ENCODE measurements at places on chromosomes 3 and 15.

DNA sequence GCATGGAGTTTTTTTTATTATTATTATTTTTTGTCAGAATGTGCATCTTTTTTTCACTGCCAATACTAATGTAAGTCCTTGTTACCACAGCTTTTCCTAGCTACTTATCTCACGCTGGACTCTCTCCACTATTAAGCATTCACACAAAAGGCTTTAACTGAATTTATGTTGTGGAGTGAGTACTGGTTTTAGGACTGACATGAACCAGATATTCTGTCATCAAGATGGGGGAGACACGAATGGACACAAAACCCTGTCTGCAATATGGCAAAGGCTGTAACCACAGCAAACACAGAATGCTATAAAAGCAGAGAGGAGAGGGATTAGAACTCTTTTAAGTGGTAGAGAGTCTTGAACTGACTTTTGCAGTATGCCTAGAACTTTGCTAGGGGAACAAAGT, 592.2 kb upstream of the TBL1XR1 start:
- no peak for DNase-seq

GRCh38 chr3:63936925-63937324, 24.7 kb upstream of the SCAANT1 start:
- DNase-seq: no peak

- no peak for DNase-seq
Observed at GRCh38 chr3:55899887-55900286, 412.8 kb upstream of the WNT5A start.

GRCh38 chr3:183214277-183214612, 38.8 kb upstream of the B3GNT5 start:
- DNase-seq: no peak

DNA sequence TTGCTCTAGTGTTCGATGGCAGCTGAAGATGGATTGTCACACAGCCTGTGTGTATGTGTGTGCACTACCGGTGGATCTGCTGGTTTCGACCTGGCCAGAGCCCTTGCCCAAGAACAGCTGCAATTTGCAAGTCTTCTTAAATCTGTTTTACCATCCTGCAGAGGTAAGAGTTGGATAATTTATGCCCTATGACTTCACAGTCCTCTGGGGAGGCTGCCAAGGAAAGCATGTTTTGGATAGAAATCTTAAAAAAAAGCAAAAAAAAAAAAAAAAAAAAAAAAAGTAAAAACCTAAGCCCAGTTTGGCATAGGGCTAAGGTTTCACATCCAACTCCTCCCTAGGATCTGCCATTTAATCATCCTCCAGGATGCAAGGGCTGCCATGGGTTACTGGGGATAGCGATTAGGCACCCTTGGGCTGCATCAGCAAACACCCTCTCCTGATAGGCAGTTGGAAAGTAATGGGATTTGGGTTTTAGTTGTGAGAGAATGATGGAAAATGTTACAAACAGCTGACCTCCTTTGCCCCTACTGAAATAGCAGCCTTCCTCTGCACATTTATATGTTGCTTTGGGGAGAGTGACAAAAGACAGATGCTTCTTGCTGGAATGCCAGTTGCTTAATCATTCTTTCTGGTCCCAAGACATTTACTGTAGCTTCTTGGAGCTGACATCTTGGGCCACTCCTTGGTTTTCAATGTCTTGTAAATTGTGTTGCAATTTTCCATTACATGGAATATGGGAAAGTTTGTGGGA, 35.4 kb downstream of the CD200R1L start:
- DNase-seq: no peak

- no peak for DNase-seq
Observed at GRCh38 chr15:68091743-68092142, 37.6 kb downstream of the PIAS1 start.

DNA sequence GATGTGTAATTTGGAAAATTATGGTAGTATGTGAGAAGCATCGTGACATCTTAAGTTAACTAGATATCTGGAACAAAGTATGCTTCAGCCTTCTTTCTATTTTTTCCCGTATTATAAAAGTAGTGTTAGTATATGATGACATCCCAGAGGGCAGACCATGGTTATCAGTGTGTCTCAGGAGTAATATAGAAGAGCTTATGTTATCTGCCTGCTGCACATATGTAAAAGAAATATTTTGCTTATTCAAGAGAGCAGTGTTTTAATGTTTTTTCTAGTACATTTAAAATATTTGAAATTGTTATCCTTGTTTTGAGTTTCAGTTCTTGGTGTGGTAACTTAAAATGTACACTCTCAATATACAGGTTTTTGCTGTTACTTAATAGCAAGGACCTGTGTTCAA, 24.1 kb downstream of the PLCL2 start:
- no peak for DNase-seq

DNA sequence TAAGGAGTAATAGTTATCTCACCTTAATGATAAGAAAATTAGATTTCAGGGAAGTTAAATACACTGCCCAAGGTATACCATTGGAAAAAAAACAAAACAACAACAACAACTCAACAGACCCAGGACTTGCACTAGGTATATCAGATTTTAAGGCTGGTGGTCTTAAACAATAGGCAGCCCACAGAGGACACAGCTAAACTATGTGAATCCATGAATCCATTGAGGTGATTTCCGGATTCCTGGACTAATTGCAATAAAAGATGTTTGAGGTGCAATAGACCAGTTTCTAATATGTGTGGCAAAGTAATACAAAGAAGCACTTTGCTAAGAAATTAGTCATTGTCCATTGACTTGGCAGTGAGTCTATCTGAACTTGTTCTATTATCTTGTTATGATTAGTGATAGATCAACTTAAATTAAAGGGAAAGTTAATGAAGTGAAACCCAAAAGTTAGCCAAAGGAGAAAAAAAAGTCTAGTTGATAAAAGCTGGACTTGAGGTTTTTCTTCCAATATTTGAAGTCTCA, 60.9 kb upstream of the MAGI1 start:
- no peak for DNase-seq

GRCh38 chr3:151925419-151925818, 52.0 kb downstream of the SUCNR1 start:
- no peak for DNase-seq

GRCh38 chr3:46480491-46481195, 15.9 kb upstream of the LTF start:
- DNase-seq: no peak

DNA sequence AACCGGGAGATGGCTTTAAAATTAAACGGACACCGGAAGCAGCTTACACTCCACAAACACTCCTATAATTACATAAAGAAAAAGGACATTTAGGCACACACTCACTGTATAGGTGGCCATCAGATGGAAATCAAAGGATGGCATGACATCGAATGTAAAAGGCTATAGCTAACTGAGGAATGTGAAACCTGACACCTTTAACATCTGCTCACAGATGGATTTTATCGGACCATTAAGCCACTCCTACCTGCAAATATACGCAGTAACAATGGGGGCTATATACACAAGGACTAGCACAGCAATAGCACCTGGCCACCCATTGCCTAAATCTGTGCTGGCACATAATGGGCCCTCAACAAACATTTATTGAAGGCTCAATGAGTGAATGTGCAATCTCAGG, 14.5 kb upstream of the RBSN start:
- DNase-seq: no peak

DNA sequence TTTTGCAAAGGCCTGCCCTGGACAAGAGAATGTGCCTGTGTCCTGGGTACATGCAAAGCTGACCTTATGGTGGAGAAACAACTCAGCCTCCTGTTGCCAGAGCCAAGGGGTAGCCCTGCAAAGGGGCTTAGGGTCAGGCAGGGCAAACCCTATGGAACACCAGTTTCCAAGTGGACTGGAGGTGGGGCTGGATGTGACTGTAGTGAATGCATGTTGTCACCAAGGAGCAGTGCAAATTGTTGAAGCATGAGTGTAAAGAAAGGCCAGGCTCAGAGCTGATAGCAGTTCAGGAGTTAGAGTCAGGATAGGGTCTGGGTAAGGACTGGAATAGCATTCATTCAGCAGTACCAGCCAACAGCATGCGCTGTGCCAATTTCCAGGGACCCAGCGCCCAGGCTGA, 82.9 kb upstream of the PXYLP1 start:
- no peak for DNase-seq

GRCh38 chr15:29123171-29123570, 146.5 kb downstream of the NSMCE3 start:
- DNase-seq: no peak

DNA sequence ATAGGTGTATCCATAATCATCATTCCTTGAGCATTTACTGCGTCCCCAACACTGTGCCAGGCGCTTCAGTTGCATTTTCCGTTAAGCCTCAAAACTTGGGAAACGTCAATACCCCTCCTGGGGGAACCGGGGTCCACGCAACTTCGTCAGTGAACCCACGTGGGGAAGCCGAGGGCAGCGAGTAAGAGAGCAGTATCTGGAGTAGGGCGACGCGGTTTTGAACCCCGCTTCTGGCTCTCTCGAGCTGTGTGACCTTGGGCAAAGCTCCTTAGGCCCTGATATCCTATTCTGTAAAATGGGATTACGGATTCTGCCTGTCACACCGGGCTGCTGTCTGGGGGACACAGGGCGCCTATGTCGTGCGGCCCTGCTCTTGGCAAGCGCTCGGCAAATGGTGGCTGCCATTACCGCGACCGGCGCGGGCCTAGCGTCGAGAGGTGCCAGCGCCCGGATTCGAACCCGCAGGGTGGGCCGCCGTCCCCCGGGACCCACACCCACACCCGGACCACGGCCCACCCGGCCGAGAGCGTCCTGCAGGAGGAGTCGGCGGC, 590 bp downstream of the POLG start:
- DNase-seq: no peak

GRCh38 chr3:181458857-181459256, 252.9 kb upstream of the SOX2 start:
- DNase-seq: no peak

DNA sequence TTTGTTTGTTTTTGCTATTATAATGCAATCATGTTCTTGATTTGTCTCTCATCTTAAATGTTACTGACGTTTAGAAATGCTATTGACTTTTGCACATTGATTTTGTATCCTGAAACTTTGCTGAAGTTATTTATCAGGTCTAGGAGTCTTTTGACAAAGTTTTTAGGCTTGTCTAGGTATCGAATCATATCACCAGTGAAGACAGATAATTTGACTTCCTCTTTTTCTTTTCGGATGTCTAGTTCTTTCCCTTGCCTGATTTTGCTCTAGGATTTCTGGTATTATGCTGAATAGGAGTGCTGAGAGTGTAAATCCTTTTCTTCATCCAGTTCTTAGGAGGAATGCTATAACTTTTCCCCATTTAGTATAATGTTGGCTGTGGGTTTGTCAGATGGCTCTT, 719.7 kb upstream of the BCHE start:
- DNase-seq: no peak

- no peak for DNase-seq
Observed at GRCh38 chr15:57326196-57326595, 50.1 kb upstream of the CGNL1 start.

DNA sequence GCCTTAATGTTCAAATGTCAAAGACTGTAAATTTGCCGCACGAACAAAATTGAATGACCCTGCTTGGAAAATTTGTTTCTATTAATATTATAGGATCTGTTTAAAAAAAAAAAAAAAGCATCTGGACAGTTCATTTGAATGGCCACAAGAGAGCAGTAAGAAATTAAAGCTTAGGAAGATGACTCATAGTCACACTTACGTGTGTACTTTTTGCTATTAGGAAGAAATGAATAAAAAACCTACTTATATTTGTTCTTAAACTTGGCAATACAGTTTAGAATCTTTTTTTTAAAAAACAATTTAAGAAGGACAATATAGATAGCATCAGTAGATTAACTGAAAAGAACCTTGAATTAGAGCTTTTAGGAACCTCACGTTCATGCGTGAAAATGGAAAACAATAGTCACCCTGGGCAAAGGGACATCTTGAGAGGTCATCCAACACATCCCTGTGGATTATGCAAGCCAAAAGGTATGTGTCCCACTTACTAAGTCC, 621.8 kb downstream of the MECOM start:
- DNase-seq: no peak

DNA sequence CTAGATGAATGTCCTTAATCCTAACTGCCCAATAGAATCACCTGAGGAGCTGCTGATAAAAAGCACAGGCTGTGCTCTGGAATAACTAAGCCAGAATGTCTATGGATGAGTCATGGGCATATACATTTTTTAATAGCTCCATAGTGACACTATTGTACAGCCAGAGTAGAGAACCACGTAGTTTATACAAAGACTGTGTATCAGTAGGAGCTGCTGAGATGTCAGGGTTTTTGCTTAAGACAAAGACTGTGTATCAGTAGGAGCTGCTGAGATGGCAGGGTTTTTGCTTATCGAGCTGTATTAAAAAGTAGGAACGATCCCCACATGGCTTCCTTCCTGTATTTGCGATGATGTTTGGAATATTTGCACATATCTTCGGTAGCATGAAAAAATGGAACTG, 137.4 kb downstream of the SV2B start:
- no peak for DNase-seq

DNA sequence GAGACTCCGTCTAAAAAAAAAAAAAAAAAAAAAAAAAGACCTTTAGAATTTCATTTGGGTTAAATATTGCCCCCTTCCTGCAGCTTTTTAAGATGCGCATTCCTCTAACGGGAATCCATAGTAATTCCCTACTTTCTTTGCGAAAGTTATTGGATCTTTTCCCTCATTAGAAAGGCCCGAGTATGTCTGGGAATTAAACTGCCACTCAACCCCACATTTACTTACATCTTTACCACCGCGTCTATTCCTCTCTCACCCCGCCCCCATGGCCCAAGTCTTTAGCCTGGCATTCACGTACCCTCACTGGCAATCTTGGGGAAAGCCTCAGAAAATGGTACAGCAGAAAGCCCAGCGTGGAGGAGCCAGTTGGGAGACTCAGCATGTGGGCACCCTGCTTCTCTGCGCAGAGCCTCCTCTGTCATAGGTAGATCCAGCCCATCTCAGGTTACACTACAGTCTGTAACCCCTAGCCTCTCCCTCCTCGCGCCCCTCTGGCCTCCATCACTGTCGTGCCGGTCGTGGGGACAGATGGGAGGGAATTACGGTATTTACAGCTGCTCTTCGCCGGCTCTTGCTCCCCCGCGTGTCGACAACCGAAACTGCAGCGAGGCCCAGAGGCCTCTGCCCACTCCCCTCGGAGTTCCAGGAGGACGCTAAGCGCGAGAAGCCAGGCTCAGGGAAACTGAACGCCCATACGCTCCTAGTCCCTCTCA, 6.4 kb upstream of the ANKDD1A start:
- peak; percentile 79 for DNase-seq

GRCh38 chr3:84100861-84101260, 857.9 kb upstream of the CADM2 start:
- DNase-seq: no peak

All from T-helper 17 cell (primary cell).